Anterior cingulate cortex (tissue), 58 donors: ENCODE measurements at places on chromosomes 6 and 20.

- no peak for DNase-seq
Observed at GRCh38 chr6:43301081-43301870, 3.2 kb downstream of the SLC22A7 start.

DNA sequence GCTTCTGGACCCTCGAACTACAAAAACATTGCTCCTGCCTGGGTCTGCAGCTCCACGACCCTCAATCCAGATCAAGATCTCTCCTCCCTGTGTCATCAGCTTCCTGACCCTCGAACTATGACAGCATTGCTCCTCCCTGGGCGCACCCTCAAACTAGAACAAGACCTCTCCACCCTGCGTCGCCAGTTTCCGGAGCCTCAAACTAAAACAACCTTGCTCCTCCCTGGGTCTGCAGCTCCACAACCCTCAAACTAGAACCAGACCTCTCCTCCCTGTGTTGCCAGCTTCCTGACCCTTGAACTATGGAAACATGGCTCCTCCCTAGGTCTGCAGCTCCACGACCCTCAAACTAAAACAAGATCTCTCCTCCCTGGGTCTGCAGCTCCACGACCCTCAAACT is 339.7 kb upstream of the SULF2 start:
- DNase-seq = no peak

- no peak for DNase-seq
Observed at GRCh38 chr6:140061110-140062042, 686.9 kb upstream of the CITED2 start.

GRCh38 chr20:46749147-46749546 is 39.7 kb downstream of the SLC2A10 start:
- no peak for DNase-seq

DNA sequence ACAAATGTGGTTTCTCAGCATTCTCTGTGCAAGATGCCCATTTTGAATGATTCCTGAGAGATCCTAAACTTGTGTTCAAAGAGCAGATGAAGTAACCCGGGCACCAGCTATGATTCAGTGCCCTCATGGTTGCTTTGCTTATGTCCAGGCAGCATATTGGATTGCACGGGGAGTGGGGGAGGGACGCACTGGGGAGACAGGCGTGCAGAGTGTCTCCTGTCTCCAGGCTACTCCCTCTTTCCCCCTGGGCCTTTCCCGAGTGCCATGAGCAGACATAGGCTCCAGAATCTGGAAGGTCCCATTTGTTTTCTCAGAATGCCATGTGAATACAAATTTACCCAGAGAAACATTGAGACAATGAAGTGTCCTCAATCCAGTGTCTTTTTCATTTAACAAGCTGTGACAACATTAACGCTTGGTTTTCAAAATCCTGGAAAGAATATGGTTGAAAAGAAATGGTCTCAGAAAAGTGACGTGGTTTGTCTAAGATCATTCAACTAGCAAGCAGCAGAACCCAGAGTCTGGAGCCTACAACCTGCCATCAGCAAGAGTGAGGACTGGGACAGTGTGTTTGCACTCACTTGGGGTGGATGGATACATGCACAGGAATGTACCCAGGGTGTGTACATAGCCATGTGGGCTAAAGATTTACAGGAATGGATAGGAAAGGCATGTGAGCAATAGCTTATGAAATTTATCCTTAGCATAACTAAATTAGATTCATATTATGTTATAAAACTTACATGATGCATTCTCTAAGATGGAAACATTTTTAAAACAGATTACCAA is 4.2 kb downstream of the SYNDIG1 start:
- no peak for DNase-seq

DNA sequence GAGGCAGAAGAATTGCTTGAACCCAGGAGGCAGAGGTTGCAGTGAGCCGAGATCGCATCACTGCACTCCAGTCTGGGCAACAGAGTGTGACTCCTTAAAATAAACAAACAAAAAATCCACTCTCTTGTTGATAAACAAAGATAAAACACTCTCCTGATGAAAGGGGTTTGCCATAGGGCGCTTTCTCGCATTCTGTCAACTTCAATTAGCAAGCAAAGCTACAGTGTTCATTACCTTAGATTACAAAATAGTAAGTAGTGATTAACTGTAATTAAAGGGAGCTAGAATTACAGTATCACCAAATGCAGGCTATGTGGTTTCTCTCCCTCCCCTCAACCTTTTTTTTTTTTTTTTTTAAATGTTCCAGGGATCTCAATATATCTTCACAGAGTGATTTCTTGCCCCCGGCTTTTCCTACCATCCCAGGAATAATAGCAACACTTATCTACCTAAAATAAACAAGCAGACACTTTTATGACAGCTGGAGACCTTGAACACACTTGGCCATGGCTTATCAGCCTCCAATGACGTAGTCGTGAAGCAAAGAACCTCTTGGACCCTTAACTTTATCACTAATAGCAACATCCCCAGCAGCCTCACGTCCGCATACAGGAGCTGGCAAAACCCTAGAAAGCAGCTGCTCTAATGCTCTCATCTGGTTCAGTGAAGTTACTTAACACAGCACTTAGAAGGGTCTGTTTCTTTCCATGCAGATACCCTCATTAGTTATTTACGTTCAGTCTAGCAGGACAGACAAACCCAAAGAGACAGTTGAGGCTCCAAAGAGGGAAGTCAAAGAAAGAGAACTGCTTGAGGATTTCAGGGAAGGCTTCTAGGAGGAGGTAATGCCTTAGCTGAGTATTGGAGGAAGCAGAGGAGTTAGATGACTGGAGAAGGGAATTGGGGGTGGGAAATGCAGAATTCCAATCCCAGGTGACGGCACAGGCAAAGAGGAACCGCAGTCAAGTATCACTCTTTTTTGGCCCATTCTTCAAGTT is 37.9 kb upstream of the NEDD9 start:
- no peak for DNase-seq

DNA sequence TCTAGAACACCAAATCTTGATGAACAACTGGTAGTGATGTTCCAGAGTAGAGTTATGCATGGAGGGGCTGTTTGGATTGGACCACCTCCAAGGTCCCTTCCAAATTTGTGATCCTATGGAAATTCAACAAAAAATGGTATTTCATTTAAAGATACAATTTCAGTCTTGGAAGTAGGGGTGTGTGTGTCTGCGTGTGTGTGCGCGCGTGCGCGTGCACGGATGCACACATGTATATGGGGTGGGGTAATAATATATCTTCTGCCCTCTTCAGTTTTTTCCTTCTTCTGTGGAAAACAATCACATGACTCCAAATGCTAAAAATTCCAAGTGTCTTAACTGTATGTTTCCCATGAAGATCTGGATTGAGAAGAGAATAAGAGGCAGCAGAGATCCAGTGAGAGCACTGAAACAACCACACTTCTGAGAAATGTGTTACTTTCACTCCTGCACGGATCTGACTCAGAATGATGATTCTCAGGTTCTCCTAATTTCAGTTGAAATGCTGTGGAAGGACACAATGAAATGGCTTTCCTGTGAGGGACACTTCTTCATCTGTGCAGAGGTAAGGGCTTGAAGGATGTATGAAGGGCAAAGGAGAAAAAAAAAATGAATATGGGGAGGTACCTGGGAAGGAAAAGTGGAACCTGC is 10.6 kb upstream of the IL17F start:
- no peak for DNase-seq

- no peak for DNase-seq
Observed at GRCh38 chr6:88848870-88849269, 114.5 kb downstream of the RNGTT start.

GRCh38 chr6:158760618-158761250 is 58.4 kb downstream of the EZR start:
- DNase-seq = no peak

DNA sequence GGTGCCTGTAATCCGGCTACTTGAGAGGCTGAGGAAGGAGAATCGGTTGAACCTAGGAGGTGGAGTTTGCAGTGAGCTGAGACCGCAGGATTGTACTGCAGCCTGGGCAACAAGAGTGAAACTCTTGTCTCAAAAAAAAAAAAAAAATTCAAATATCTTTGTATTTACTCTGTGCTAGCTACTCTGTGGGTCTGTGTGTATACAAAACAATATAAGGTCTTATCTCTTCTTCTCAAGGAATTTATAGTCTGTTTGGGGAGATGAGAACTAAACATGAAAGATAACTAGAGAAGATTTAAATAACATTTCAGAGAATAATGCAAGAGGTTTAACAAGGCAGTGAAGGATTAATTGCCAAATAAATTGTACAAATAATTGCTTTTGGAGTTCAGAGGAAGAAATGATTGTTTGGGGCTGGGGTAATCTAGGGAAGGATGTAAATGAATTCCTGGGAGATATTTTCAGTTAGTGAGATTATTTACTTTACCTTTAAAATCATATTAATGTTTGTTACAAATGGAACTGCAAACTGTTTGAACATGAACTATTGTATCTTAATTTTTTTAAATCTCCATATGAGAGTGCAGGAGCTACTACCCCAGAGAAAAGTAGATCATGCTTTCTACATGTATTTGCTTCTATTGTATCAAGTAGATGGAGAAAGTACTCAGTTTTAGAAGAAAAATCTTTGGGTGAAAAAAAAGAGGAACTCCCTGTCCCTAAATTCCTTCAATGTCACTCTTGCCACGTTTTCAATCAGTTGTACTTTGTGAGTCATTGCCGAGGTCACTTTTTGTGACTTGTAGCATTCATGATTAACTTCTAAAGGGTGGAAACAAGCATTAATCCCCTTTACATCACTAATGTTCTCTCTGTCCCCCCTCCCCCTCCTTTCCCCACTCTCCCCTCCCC is 39.0 kb downstream of the NCOA3 start:
- DNase-seq = no peak

DNA sequence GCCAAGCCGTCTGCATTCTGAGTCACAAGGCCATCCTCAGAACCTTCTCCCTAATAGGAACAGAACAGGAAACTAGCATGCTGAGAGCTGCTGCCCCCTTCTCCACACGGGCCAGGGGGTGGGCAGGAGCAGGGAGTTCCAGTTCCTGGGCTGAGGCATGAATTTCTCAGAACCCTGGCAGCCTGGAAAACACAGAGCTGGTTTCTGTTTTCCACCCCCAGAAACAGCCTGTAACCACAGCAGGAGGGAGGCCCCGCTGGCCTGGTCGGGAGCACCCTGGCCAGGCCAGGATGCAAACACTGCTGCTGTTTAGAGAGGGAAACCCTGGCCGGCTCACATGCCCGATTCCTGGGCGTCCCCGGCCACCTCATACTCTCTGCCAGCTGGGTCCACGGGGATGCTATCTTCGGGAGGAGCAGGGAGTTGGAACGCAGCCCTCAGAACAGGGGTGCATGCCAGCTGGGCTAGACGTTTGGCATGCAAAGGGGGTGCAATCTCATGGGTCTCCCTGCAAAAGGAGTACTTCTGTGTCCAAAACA is 130.1 kb downstream of the NFATC2 start:
- DNase-seq = no peak

- DNase-seq = peak; percentile 2
Observed at GRCh38 chr6:75290136-75290945, 5.7 kb upstream of the TMEM30A start.

- DNase-seq = no peak
Observed at GRCh38 chr6:136250686-136251008, 536 bp upstream of the MTFR2 start.

DNA sequence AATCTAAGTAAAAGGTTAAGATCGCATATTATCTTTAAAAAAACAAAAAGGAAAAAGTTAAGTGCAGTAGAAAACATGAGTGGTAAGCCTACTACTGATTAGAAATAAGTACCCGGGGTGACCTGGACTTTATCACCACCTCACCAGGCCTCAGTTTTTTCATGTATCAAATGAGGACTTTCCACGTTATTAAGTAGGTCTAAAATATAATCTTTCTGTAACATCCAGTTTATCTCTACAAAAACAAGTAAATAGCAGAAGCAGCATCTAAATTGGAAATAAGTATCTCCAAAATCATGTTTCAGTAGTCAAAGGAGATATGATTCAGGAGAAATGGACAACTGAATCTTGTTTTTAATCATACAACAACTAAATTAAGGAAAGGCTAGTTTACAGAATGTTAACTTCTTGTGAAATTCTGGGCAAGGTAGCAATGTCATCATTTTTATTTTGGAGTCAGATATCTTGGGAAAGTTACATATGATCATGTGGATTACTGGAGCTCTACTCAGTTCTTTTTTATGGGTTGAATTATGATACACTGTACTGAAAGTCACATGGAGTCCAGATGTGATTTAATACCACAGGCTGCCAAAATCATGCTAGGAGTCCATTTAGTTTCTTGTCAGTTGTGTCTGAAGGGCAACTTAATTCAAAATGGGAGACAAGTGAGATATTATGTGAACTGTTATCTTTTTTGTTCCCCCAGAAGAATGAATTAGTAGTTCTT is 114.7 kb upstream of the PRL start:
- DNase-seq = no peak

GRCh38 chr6:51842804-51843378 is 244.5 kb downstream of the PKHD1 start:
- no peak for DNase-seq
